ENCODE measurements at places on chromosomes 13 and 19.

DNA sequence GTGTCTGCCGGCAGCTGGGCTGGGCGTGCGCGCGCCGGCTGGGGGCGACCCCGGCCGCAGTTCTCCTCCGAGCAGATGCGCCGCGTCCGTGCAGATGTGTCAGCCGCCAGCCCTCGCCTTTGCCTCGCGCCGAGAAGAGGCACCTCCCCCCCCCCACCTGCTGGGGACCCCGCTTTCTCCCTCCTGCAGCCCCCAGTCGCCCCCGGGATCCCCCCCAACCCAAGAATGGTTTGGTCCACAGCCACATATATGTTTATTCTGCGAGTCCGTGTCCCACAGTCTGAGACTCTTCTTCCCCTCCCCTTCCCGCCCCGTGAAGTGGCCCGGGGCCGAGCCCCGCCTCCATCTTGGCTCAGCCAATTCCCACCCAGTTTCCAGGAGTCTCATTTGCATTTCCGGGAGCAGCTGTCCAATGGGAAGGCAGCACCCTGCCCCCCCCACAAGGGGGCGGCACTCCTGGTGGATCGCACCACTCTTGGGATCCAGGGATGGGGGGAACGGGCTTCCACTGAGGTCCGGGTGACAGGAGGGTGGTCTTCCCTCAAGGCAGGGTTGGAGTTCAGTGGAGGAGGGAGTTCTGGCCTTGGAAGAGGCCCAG, 8.6 kb downstream of the ISOC2 start:
- H3K27ac ChIP-seq: no peak overlapping the region
- peaks cover 34% of the 10 kb centered on the region for H3K27me3 ChIP-seq
- H3K36me3 ChIP-seq: peaks cover 3% of the 10 kb centered on the region

DNA sequence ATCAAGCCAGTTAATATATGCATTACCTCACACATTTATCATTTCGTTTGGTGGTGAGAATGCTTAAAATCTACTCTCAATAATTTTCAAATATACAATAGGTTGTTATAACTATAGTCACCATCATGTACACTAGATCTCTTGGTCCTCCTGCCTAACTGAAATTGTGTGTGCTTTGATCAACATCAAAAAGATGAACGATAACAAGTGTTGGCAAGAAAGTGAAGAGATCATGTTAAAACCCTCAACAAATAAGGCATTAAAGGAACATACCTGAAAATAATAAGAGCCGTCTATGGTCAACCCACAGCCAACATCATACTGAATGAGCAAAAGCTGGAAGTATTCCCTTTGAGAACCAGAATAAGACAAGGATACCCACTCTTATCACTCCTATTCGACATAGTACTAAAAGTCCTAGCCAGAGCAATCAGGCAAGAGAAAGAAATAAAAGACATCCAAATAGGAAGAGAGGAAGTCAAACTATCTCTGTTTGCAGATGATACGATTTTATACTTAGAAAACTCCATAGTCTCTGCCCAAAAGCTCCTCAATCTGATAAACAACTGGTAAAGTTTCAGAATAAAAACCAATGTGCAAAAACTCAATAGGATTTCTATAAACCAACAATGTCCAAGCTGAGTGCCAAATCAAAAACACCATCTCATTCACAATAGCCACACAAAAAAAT, 27.9 kb upstream of the OR10H1 start:
- DNase-seq: no peak
- peaks cover 21% of the 10 kb centered on the region for H3K36me3 ChIP-seq
- no peaks in the 10 kb centered on the region for H3K4me1 ChIP-seq
- no peak overlapping the region for H3K27ac ChIP-seq
- no peak overlapping the region for H3K4me3 ChIP-seq
- H3K27me3 ChIP-seq: no peaks in the 10 kb centered on the region

DNA sequence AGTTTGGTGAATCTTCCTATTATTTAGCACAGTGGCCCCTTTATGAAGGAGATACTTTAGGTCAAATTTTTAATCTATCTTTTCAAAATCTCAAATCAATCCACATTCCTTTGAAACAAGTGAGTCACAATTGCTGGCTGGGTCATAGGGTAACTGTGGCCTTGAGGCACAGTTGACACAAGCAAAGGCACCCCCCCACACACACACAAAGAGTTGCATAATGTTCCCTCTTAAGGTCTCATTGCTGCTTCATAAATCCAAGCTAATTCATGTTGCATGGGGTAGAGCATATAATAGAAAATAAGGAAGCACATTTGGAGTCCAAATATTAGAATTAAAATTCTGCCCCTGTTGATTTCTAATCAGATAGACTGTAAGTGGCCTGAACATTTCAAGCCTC, 171.5 kb downstream of the DLEU7 start:
- H3K27ac ChIP-seq: peak overlapping the region; percentile 37
- H3K27me3 ChIP-seq: no peaks in the 10 kb centered on the region
- no peak overlapping the region for H3K4me3 ChIP-seq
- H3K4me1 ChIP-seq: peaks cover 45% of the 10 kb centered on the region

GRCh38 chr13:94323764-94324758, 155.4 kb downstream of the DCT start:
- H3K27me3 ChIP-seq: no peaks in the 10 kb centered on the region
- no peak overlapping the region for H3K4me3 ChIP-seq
- peaks cover 3% of the 10 kb centered on the region for H3K36me3 ChIP-seq
- no peak for DNase-seq
- peaks cover 32% of the 10 kb centered on the region for H3K4me1 ChIP-seq

- H3K27ac ChIP-seq: no peak overlapping the region
- H3K36me3 ChIP-seq: no peaks in the 10 kb centered on the region
- DNase-seq: no peak
- H3K27me3 ChIP-seq: no peaks in the 10 kb centered on the region
- H3K4me3 ChIP-seq: no peak overlapping the region
These were observed 32.5 kb upstream of the KATNAL1 start for GRCh38 chr13:30339738-30340330.

GRCh38 chr19:33085570-33086128, 4.7 kb downstream of the GPATCH1 start:
- no peak for DNase-seq
- H3K27me3 ChIP-seq: no peaks in the 10 kb centered on the region
- H3K27ac ChIP-seq: no peak overlapping the region
- H3K4me3 ChIP-seq: peak overlapping the region; percentile 75
- H3K36me3 ChIP-seq: peaks cover 3% of the 10 kb centered on the region

- no peaks in the 10 kb centered on the region for H3K4me1 ChIP-seq
- no peaks in the 10 kb centered on the region for H3K36me3 ChIP-seq
- DNase-seq: no peak
- H3K27me3 ChIP-seq: peaks cover 6% of the 10 kb centered on the region
These were observed 30.3 kb upstream of the CEACAM4 start for GRCh38 chr19:41657157-41657556.

DNA sequence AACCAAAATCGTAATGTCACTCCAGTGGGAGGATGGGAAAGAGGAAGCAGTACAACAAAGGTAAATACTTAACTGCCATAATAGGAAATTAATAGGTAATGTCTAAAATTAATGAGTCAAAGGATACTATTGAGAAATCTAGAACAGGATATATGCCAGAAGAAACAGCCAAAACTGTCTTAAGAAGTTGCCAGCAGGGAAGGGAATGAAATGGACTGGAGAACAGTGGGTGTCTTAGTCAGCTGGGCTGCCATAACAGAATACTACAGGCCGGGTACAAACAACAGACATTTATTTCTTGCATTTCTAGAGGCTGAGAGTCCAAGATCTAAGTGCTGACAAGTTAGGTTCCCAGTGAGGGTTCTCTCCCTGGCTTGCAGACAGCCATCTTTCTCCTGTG, 40.3 kb upstream of the IPO5 start:
- no peaks in the 10 kb centered on the region for H3K36me3 ChIP-seq
- no peak overlapping the region for H3K27ac ChIP-seq

DNA sequence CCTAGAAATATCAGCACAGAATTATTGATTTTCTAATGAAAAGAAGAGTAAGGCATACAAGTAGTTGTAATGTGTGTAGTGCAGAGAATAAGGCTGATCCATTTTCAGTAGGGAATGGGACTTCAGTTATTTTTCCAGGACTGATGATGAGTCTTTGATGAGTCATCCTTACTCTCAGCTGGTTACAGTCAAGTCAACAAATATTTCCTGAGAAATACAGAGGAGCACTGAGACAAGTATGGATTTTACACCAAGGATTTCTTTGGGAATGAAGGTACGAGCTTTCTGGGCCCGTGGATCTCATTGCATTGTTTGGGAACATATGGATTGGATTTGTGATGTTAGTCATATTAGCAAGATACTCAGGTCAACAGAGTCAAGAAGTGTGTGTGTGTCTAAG, 502.7 kb downstream of the FGF9 start:
- peaks cover 2% of the 10 kb centered on the region for H3K27me3 ChIP-seq
- no peak overlapping the region for H3K27ac ChIP-seq
- no peaks in the 10 kb centered on the region for H3K36me3 ChIP-seq
- no peak overlapping the region for H3K4me3 ChIP-seq
- H3K4me1 ChIP-seq: no peaks in the 10 kb centered on the region
- no peak for DNase-seq

- H3K4me3 ChIP-seq: no peak overlapping the region
- no peak for DNase-seq
- H3K27me3 ChIP-seq: no peaks in the 10 kb centered on the region
These were observed 12.3 kb downstream of the LATS2 start for GRCh38 chr13:21048901-21049698.
